ENCODE measurements at places on chromosomes 1 and 21.

- DNase-seq: no peak
Measured at GRCh38 chr1:183096894-183097293, 73.7 kb downstream of the LAMC1 start.

DNA sequence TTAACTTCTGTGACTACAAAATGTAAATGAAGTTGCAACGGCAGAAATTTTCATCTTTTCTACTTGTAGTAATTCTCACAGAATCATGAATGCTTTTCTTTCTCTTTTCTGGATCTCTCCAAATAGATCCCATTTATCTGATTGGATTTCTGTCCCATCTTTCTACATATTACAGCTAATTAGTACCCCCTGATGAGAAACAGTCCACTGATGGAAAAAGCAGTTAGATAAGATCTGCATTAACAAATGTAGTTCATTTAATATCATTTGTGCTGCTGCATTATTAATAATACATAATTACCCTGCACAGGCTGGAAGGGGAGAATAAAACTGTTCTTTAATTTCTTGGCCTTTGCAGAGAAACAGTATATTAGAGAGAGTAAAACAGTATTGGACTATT, 289.3 kb downstream of the TTLL7 start:
- no peak for DNase-seq

DNA sequence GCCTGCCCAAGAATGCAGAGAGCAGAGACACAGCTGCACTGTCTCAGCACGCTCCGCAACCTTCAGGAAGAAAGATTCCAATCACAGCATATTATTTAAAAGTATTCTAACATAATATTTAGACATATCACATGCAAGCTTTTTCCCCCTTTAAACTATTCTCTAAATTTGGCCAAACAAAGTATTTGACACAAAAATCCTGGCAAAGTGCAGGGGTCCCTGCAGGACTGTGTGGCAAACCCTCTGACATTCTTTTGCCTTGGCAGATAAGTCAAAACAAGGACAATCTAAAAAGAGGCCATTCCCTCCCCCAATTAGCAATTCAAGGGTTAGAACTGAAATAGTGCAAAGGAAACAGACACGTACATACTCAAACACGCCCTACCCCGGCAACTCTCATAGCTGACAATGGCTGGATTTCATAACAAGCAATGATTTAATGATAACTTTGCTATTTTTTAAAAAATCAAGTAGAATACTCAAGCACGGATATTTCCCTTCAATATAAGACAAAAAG, 225.3 kb downstream of the MRPL39 start:
- DNase-seq: no peak

- DNase-seq: no peak
Measured at GRCh38 chr1:36557041-36558000, 74.6 kb upstream of the CSF3R start.

DNA sequence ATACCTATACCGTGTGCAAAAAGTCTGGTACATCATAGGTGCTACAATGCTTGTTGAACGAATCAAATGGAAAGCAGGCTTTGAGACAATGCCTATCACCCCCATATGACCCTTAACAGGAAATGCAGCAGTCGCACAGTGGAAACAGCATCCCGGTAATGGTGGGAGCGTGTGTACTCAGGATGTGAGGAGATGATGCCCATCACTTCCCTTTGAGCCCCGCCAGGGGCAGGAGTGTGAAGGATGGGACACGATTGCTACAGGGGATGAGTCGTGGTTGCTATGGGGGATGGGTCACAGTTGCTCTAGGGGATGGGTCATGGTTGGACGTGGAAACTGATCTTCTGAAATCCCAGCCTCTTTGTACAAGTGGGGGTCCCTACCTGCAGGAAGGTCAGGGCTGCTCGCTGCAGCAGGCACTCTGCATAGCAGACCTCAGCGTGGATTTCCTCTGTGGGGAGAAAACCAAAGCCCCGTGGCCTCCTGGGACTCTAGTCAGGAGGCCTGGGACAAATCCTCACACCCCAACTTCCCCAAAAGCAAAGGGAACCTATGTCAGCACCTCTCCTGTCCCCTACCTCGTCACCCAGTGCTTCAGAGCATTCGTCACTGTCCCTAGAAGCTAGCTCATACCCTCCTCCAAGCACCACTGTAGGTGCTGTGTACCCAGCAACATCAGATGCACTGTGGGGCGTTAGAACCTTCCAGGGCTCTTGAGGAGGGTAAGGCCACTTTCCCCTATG, 19.3 kb downstream of the TTC39A start:
- DNase-seq: no peak

DNA sequence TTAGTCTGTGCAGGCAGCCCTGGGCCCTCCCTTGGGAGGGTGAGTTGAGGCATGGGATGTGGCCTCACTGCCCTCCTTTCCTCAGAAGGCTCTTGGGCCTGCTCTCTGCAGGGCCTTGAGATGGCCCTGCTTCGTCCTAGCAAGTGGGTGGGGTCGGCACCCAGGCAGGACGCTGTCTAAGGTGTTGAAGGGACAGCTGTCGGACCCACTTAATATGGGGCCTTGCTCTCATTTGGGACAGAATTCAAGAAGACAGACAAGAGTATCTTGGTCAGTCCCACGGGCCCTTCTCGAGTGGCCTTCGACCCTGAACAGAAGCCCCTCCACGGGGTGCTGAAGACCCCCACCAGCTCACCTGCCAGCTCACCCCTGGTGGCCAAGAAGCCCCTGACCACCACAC, 26.0 kb upstream of the PDXK start:
- no peak for DNase-seq

GRCh38 chr1:211501711-211502400, 9.9 kb upstream of the RD3 start:
- no peak for DNase-seq

DNA sequence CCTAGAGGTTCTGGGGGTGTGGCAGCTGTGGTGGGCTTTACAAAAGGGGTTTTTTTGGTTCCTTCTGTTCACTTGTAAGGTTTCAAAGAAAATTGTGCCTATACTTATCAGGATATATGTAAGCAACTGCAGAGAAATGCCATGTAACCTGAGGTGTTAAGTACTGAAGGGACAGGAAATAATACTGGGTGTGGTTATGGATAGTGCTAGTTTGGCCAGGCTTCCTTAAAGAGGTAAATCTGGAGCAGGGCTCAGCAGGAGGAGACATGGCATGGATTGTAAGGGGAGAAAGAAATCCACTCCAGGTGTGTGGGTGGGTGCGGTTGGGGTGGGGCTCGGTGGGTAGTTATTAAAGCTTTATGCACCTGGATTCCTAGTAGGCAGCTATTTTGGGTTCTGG, 28.3 kb downstream of the KIRREL1 start:
- no peak for DNase-seq

- no peak for DNase-seq
Measured at GRCh38 chr1:113676524-113676923, 82.8 kb downstream of the PHTF1 start.

GRCh38 chr1:153612755-153613331, at the start of gene S100A16:
Gene S100A16, minus strand, starts transcription at chr1:153613137. Its CDS starts 4,986 bp downstream, at chr1:153608151.
- no peak for DNase-seq

DNA sequence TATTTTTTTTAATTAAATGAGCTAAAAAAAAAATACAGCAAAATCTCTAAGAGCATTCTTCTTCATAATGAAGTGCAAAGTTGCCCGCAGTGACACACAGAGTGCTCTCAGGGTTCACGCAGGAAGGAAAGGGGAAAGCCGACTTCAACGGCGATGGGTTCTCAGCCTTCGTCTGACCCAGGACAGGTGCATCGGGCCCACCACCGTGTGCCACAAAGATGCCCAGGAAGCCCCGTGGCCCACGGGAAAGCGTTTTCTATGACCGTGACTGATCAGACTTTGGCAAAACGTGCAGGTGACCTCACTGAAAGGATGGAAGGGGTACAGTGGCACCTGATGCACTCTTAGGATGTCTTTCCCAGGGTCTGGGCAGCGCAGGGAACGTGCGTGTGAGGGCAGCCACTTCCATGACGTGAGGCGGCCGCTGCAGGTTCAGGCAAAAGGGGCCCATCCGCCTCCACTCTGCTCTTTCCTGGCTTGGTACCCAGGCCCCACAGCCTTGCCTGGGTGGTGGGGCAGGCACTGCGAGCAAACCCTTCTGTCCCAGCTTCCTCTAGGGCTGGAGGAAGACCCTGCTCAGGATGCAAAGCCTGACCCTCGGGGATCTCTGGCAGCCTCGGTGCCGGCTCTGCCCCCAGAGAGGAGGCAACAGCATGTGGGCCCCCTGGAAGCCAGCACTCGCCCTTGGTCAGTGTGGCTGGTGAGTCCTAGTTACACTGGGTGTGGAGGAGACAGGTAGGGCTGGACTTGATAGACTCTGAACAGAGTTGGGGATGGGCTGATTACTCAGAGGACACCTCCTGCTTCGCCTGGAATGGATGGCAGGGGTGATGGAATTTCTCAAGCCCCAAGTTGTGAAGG, 8.3 kb downstream of the LRRC47 start:
- DNase-seq: no peak

DNA sequence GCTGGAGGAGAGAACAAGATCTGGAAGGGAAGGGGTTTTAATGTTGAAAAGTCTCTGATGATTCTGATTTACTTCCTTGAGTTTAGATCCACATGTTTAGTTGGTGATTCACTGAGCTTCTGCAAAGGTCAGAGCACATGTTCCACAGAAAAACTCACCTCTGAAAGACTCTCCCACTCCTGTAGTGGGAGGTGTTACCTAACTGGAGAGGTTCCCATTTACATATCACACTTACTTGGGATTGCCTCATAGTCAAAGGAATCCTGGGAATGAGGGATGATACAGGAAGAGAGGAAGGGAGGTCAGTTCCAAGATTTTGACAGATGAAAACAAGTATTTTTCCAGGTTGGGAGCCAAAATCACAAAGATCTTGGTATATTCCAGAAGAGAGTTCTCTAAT, 2.7 kb upstream of the NTNG1 start:
- no peak for DNase-seq

GRCh38 chr1:45848714-45849113, 45.3 kb downstream of the MAST2 start:
- DNase-seq: no peak

- no peak for DNase-seq
Measured at GRCh38 chr1:214882616-214883015, 199.9 kb upstream of the KCNK2 start.

DNA sequence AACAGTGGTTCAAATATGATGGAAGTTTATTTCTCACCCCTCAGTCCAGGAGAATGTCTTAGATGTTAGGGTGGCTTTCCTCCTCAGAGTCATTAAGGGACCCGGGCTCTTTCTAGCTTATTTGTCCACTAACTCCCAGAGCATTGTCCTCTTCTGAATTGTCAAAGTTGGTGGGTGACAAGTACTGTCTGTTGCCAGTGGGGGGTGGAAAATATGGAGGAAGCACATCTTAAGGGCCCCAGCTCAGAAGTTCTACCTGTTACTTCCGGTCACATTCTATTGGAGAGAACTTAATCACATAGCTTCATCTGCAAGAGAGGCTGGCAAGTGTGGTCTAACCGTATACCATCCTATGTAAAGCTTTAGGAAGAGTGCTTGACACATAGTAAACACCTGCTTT, 7.1 kb downstream of the CLIC4 start:
- no peak for DNase-seq

Measured in activated gamma-delta T cell treated with anti-CD3 and anti-CD28 coated beads, Interleukin-2, amount 50 U/mL, for 16 hours (primary cell).